ENCODE measurements at places on chromosomes 7 and 10.

- no peak for DNase-seq
Measured at GRCh38 chr7:44286182-44286617, 39.2 kb downstream of the CAMK2B start.

- no peak for DNase-seq
Measured at GRCh38 chr7:96327429-96327828, 5.5 kb upstream of the SLC25A13 start.

DNA sequence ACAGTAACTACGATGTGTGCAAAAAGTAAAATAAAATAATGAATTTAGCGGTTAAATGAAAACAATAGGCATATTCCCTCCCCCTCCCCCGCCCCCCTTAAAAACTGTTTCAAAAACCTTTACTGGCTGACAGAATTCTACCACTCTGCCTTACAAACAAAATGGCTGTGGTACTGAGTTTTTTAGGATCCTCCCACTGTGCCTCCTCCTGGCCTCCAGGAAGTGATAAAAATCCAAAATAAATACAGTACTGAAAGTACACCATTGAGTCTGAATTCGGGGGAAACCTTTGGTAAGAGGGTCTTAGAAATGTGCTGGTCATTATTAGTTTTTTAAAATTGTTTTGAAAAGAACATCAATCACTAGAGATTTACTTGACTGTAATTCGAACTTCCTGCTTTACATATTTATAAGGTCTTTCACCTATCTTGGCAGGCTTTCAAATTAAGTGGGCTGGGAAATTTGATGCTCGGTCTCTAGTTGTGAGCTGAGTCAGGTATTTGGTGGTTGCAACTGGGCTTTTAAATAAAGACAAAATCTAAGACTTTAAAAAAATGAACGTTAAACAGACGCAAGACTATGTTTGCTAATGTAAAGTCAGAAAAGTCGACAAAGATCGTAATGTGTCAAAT, 32.5 kb upstream of the EPC1 start:
- DNase-seq: no peak

- DNase-seq: no peak
Measured at GRCh38 chr7:35975851-35976454, 175.1 kb downstream of the SEPTIN7 start.

- DNase-seq: no peak
Measured at GRCh38 chr10:28411648-28412047, 108.8 kb upstream of the MPP7 start.

DNA sequence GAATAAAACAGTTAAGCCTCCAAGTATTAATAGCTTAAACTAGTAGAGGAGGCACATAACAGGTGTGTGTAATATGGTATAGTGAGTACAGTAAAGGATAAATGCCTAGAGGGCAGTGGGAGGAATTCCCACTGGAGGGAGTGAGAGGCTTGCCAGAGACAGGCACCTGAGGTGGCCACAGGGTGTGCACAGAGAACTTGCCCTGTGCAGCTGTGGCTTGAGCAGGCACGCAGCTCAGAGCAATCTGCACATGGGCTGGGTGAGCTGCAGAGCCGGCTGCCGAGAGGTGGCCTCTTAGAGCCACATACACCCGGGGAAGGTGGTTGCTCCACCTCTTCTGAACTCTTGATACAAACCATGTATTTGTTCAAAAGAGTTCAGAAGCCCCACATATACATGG, 237.1 kb downstream of the COBL start:
- no peak for DNase-seq

DNA sequence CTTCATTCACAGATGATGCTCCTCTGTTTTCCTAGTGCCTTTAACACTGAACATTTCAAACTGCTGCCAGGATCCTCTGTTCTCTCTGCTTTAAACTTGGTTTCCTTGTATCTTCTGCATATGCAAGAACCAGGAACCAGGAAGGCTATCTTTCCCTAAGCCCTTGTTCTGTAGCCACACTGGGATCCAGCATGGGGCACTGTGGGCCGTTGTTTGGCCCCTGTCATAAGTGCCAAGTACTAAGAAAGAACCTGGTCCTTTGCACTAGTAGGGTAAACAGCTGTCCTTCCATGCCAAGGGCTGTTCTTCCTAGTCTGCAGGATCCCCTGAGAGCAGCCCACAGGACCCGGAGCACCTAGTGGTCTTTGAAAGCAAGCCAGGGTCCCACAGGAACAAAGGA, 49.0 kb upstream of the TRIM8 start:
- DNase-seq: no peak

DNA sequence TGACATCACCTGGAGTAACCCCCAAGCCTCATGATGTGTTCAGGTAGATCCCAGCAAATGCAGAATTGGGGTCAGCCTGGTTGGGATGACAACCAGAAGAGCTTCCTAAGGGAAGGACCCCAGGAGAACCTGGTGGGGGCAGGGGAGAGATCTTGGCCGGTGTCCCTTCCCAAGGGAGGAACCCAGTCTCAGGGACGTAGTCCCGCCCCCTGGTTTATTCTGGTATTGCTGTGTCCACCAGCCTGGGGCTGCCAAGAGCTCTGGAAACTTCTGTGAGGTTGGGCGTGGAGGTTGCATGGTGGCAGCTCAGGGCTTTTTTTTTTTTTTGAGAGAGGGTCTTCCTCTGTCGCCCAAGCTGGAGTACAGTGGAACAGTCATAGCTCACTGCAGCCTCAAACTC, 19.4 kb downstream of the GTF2IRD1 start:
- DNase-seq: no peak

GRCh38 chr10:92655426-92655825, 34.3 kb upstream of the HHEX start:
- DNase-seq: no peak

DNA sequence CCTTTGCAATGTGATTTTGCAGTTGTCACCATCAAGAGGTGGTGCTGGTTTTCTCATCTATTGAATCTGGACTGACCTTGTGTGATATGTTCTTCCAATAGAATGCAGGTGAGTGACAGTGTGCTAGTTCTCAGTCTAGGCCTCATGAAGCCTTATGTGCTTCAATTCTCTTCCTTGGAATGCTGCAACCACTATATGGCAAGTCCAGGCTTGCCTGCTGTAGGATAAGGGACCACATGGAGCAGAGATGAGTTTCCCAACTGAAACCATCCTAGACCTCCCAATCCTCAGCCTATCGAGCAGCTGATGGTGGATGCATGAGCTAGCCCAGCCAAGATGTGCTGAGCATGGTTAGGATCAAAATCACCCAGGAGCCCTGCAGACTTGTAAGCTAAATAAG, 32.6 kb upstream of the ARHGAP21 start:
- no peak for DNase-seq

- DNase-seq: no peak
Measured at GRCh38 chr7:51591223-51591622, 274.6 kb upstream of the COBL start.

- no peak for DNase-seq
Measured at GRCh38 chr7:93620057-93620456, 45.5 kb upstream of the CALCR start.

- no peak for DNase-seq
Measured at GRCh38 chr7:157585113-157585861, 248.5 kb downstream of the DNAJB6 start.

DNA sequence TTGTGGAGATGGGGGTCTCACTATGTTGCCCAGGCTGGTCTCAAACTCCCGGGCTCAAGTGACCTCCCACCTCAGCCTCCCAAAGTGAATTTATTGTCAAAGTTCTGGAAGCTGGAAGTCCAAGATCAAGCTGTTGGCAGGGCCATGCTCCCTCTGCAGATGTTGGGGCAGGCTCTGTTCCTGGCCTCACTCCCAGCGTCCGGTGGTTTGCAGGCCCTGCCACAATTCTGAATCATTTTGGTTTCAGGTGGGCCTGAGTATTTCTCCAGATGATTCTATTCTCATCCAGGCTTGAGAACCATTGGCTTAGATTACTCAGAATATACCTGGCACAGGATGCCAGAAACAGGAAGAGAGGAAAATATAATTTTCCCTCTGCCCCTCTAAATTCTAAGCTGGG, 737.4 kb downstream of the TNS3 start:
- no peak for DNase-seq

DNA sequence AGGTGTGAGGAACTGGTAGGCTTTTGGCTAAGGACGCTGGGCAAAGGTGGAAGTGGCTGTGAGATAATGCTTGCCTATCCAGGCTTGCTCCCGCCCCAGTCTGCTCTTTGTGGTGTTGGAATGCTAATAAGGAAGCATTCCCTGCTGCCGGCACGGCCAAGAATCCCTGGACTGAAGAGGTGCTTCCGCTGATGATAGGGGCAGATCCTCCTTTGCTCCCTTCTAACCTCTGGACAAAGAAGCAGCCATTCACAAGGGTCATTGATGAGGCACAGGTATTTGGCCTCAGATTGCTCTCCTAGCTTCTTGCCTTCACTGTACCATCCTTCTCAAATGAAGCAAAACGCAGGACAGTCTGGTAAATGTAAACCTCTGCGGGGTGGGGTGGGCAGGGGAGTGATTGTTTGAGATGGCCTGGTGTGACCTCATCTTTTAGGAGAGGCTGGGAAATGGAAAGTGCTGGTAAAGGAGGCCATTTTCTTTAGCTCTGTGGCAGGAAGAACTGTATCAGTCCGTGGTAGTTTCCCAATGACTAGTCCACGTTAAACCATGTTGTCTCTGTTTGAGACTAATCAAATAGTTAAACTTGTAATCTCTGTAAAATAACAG, 1.7 kb downstream of the PGAM1 start:
- no peak for DNase-seq

GRCh38 chr7:94577357-94577756, 67.7 kb downstream of the CASD1 start:
- DNase-seq: no peak

GRCh38 chr7:22662556-22663356, 64.2 kb upstream of the IL6 start:
- no peak for DNase-seq

GRCh38 chr7:92485974-92486373, 8.2 kb upstream of the ERVW-1 start:
- DNase-seq: no peak

DNA sequence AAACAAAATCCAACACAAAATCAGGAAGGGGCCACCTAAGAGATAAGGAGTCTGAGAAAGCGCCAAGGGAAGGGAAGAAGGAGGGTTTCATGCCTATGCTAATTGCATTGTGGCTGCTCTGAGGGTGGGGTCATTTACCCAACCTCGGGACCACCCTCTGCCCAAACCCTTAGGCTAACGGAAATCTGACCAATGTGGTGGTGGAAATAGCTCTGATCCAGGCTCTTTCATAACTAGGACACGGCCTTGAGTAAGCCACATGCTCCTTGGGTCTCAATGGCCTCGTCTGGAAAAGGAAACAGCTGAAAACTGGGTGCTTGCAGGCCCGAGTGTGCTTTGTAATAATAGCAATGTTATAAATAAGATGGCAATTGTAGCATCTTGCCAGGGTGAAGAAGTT, 14.9 kb upstream of the SRGN start:
- DNase-seq: no peak

- no peak for DNase-seq
Measured at GRCh38 chr7:20219446-20220292, 2.5 kb upstream of the MACC1 start.

- DNase-seq: no peak
Measured at GRCh38 chr10:125684581-125684980, 1.6 kb upstream of the TEX36 start.

GRCh38 chr7:95776561-95777185, 4.3 kb downstream of the DYNC1I1 start:
- DNase-seq: no peak

DNA sequence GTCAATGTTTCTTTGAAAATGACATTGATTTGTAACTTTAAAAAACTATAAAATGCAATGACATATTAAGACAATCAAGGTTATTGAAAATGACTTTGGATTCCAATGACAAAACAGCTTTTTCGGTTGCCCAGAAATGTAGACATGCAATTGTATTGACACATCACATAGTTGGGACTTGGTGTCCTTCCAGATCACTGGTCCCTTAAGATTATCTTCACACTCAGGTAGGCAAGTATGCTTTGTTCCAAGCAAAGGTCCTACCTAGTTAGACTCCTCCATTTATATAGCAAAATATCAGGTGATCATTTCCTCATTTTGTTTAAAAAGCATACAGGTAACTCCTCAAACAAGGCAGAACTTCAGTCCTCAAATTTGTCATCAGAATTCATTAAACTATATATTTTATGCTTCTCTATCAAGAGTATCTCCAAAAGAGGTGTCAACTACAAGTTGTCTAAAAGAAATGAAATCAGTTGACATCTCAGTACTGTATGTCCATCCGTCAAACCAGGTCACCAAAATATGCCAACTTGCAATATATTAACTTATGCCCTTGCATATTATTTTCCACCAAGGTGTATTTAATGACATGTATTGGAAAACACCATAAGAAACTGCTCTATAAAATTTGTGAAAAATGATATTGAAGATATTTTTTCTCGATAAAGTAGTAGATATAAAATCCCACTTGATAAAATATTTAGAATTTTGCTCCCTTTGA, 64.6 kb downstream of the TSPAN12 start:
- DNase-seq: no peak

GRCh38 chr10:87703771-87704170, 44.1 kb downstream of the PAPSS2 start:
- no peak for DNase-seq

DNA sequence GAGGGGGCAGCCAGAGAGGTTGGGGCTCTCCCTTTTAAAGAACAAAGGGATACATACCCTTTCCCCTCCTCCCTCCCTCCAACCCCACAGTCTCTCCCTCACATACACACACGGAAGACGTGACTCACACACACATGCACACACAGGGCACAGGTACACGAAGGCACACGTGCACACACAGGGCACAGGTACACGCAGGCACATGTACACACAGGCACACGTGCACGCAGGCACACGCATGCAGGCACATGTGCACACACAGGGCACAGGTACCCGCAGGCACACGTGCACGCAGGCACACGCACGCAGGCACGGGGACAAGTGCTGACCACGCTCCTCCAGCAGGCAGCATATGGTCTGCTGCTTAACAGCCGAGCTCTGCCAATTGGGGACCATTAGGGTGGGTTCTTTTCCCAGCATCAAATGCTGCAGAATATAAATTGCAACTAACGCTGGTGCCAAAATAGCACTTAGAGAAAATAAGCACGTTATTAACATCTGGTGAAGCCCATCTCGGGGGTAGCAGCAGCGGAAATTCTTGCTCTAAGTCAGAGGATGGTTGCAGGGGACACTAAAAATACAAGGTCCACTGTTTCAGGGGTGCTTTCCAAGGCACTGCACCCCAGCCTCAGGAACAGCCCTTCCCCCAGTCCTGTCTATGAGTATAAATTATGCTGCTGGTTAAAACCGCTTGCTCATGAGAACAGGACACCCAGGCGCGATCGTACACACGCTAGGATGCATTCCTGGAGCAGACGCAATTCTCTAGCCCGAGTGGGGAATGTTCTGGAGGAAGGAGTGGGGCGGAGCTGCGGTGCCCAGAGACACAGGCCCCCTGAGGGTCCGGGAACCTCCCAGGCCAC, 55.2 kb upstream of the TNRC18 start:
- DNase-seq: no peak

GRCh38 chr7:158263964-158264748, 323.5 kb downstream of the PTPRN2 start:
- no peak for DNase-seq

DNA sequence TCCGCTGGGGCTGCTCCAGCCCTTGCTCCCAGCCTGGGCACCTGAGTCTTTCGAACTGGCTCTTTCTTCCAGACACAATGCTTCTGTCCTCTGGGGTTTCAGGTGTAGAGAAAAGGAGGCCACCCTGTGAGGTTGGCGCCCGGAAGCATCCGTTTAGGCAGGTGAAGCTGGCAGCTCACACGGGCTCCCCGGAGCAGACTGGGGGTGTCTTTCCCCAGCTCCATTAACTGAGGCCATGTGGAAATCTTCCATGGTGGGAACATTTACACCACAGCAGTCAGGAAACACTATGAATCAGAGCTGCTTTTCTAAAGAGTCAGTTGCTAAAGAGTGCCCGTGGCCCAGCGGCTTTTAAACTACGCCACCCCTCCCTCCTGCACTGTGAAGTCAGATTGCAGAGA, 29.2 kb downstream of the PRKAG2 start:
- no peak for DNase-seq
